Fibroblast of mammary gland (primary cell): ENCODE measurements at places on chromosomes 4 and X.

- DNase-seq: peak; percentile 57
These were observed at the start of gene ZFX for GRCh38 chrX:24149351-24150050. Gene ZFX, plus strand, starts transcription at chrX:24149729. Its CDS starts 23,014 bp downstream, at chrX:24172743.

DNA sequence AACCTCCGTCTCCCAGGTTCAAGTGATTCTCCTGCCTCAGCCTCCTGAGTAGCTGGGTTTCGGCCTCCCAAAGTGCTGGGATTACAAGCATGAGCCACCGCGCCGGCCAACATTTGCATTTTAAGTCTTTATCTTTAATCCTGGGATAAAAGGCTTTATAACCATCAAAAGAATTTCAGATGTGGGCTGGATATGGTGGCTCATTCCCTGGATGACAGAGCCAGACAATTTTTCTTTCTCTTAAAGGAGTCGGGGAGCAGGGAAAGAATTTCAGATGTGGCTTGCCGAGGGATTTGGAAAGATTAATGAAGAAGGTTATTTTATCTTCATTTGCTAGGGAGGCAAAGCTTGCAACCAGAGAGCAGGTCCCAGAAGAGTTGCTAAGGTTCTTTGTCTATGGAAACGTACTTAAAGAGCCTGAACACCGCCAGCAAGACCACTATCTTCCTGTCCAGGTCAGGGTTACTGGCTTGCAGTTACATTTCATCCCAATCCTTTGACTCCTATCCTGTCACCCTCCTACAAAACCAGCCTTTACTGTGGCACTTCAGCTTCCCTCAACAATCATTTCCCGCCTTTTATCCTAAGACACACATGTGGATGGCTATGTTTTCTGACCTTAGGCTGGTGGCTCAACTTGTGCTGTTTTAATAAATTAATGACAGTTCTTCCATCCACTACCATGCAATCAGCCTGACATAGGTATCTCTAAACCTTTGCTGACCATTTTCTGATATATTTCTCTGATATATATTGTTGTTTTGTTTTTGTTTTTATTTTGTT lies 3.9 kb upstream of the KLHL8 start:
- DNase-seq: no peak

GRCh38 chr4:108954880-108955279 lies 192.0 kb upstream of the ETNPPL start:
- DNase-seq: no peak

GRCh38 chrX:70422851-70423341 lies at the start of gene GDPD2:
Gene GDPD2, plus strand, starts transcription at chrX:70423314. Its CDS starts 1,671 bp downstream, at chrX:70424985.
- DNase-seq: peak; percentile 11

DNA sequence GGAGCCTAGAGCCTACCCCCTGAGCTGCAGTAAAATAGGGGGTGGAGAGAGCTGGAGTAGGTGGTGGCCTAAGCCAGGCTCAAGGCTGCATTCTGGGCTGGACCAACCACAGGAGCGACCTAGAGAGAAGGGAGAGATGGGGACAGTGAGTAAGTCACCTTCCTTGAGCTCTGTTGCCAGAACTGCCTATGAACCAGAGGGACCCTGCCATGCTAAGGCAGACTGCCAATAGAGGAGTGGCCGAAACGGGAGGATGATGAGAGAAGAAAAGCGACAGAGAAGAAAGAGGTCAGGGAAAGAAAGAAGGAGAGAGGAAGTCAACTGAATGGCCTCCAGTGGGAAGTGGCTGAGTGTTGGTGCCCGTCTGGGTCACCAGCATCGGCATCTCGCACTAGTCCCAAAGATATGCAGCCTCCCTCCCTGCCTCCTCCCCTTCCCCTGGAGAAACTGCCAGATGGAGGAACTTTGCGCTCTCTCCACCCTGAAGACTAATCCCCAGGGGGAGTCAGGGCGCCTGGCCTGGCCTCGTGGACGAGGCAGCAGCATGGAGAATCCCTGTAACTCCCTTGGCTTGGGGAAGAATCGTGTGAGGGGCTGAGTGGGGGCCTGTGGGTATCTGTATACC lies 28.8 kb downstream of the ELF4 start:
- no peak for DNase-seq

- DNase-seq: peak; percentile 69
These were observed 30.9 kb upstream of the HSD17B13 start for GRCh38 chr4:87353592-87353991.

DNA sequence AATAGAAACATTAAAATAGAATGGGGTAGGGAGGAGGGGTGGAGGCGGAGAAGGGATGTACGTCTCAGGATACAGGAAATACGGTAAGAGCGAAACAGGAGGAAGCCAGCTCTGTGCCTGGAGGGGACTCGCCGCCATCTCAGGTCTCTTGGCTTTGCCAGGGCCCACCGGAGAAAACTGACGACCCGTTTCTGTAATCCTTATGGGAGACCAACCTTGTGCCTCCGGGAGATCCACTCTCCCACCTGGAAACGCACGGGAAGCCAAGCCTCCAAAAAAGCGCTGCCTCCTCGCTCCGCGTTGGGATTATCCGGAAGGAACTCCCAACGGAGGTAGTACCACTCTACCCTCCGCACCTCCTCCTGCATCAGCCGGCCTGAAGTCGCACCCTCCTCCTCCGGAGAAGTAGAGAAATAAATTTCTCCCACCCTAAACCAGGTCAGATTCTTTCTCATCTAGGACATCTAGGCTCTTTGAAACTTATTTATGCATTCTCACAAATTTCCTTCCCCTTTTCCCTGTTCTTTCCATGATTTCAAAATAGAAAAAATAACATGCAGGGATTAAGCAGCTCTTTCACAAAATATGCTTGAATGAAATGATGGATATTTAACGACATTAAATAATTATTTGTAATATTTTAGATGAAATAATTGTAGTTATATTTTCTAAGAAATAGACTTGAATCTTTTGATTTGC lies at the start of gene NBDY:
Gene NBDY, plus strand, starts transcription at position 92 of the 699 bp plus-strand sequence. Its CDS starts 111 bp downstream, at position 203.
- DNase-seq: peak; percentile 51

DNA sequence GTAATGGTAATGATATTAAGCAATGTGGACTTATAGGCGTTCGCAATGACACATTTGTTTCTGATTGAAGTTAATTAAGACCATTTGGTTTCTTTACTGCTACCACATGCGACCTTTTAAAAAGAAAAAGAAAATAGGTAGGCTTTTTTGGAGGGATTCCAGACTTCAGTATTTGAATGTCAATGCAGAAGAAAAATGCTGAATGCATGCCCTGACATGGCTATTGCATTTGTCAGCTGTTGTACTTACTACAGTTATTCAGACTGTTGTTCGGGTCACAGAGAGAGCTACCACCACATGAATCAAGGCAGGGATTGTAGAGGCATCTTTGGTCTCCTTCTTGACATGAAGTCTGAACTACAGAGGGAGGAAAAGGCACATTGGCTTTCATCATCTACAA lies 163.7 kb downstream of the CORIN start:
- DNase-seq: no peak

- DNase-seq: no peak
These were observed 18.0 kb downstream of the SHISA3 start for GRCh38 chr4:42415281-42415680.

DNA sequence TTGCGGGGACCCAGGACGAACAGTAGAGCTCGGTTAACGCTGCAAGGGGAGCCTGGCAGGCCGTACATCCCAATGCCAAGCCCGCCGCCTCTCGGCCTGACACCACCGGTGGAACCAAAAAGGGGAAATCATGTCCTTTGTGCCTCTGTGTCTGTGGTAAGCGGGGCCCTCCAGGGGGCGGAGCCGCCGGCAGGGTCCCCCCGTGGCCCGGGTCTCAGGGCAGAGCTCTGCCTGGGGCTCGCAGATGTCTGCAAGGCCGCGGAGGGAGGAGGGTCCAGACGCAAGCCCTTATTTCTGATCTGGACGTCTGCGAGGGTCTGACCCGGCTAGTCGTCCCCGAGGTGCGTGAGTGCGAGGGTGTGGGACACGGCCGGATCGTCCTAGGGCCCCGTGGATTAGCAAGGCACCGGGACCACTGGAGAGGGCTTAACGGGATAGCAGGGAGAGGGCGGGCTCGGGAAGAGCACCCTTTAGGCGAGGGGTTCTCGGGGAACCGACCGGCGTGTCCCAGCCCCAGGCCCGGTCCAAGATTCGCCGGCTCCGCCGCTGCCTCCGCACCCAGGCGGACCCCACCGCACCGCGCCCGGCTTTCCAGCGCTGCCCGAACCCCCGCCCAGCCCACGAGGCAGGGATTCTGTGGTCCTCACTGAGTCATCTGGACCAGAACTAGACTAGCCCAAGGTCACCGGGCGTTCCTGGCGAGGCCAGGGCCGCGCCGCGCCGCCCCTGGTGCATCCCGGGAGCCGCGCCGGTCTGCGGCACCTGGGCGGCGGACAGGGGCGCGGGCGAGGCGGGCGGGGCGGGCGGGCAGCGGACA lies 863 bp upstream of the FAM193A start:
- peak; percentile 26 for DNase-seq

- no peak for DNase-seq
These were observed 86.2 kb upstream of the FRMPD4 start for GRCh38 chrX:12052109-12052508.

DNA sequence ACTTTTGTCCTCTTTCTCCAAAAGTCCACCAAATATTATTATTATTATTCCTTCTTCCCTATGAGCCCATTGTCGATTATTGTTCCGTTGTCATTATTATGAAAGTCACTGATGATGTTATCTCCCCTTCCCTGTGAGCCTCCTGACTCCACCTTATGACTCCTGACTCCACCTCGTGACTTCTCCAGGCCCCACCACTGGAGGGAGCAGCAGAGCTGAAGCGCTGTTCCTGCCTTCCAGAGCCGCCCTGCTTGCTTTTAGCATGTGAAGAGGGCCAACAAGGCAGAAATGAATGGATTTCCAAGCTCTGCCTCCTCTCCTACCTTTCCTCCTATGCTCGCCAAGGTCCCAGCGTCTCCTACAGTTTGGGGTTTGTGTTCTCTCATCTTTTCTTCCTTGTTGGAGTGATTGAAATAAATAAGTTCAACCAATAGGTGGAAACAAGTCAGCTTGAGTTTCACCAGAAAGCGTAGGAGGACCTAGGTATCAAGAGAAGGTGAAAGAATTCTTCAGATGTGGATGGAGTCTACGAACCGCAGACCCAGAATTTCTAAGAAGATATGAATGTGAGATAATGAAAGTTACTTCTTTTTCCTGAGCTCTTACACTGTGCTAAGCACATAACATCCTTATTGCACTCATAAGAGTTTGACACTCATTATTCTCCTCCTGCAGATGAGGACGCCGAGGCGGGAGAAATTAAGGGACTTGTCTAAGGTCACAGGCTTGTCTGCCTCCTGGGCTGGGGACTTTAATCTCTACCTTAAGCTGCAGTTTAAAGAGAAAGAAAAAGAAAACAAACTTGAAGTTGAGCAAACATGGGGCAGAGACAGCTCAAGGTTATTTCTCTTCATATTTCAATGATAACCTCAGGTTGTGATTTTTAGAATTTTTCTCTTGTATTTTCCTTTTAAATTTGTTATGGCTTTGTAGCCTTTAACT lies 26.1 kb downstream of the IGSF1 start:
- no peak for DNase-seq

- DNase-seq: peak; percentile 80
These were observed 10.5 kb downstream of the ACSL1 start for GRCh38 chr4:184815046-184815877.

DNA sequence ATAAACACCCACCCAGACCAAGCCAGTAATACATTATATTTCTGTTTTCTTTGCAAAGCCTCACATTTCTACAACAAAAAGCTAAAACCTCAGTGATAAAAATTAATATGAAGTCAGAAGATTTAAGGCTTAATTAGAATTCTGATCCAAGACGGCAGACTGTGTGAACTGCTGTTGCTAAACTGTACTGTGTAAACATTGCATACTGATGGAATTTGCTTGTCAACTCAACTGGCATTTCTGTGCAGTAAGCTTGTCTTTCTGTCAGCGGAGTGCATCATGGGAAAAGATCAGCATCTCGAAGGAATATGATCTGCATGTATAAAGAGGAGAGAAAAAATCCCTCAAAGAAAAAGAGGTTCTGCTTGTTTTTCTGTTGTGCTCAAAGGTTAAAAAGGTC lies 69.4 kb upstream of the SPANXB1 start:
- no peak for DNase-seq

GRCh38 chr4:106893903-106894302 lies 142.2 kb downstream of the DKK2 start:
- DNase-seq: no peak

GRCh38 chr4:8688041-8688907 lies 95.7 kb downstream of the CPZ start:
- DNase-seq: peak; percentile 8

GRCh38 chr4:102705391-102705935 lies 55.3 kb downstream of the MANBA start:
- no peak for DNase-seq

- no peak for DNase-seq
These were observed 23.3 kb downstream of the NKX3-2 start for GRCh38 chr4:13521047-13521446.

GRCh38 chrX:45818913-45819312 lies 618.2 kb upstream of the DIPK2B start:
- no peak for DNase-seq

GRCh38 chr4:112523008-112523721 lies 7.2 kb upstream of the NEUROG2 start:
- peak; percentile 43 for DNase-seq

DNA sequence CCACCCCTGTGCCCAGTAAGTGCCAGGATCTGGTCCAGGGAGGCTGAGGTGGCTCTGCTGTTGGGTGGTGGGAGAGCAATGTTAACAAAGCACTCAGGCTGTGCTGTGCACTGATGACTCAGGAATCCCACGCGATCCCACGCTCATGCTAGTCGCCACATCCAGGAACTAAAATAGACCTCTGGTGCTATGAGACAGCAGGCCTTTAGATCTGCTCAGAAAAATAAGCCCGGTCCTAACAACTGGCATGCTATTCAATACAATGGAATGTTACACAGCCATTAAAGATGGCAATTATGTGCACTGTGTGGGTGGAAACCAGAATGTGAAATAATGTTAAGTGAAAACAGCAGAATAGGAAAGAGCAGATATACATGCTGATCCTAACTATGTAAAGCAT lies 26.0 kb downstream of the ARL13A start:
- DNase-seq: peak; percentile 92

- DNase-seq: peak; percentile 61
These were observed 5.3 kb downstream of the FGF5 start for GRCh38 chr4:80271801-80272200.

DNA sequence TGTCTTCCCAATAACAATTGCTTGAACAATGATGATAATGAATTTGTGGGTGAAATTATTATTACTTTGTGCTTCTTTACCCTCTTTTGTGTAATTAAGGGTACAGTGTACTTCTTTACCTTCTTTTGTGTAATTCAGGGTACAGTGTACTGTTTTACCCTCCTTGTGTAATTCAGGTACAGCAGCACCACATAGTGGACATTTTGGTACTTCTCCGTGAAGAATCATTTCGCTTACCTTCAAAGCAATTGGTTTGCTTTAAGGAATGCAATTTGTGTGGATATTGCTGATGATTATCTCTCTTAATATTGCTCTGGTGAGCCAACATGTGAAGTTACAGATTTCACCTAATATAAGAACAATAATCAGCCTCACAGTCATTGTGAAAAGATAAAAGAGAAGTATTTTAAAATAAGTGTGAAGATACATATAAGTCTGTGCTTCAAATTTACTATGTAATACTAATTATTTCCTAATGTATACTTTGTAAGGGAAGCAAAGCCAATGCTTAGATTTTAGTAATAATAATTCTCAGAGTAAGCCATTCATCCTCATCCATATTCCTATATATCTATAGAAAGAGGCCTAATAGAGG lies 27.2 kb upstream of the SEC24B start:
- peak; percentile 72 for DNase-seq
